ENCODE measurements at places on chromosomes 4 and X.

GRCh38 chr4:20480165-20480947, 219.9 kb upstream of the PACRGL start:
- no peak for DNase-seq

GRCh38 chrX:78748846-78749245, 1.3 kb downstream of the LPAR4 start:
- DNase-seq: no peak

- DNase-seq: no peak
These were observed 53.0 kb upstream of the RPS6KA6 start for GRCh38 chrX:84240848-84241565.

GRCh38 chr4:7781993-7782392, 157.7 kb downstream of the AFAP1 start:
- DNase-seq: no peak

- DNase-seq: no peak
These were observed 117.1 kb downstream of the SPANXA1 start for GRCh38 chrX:141467442-141467841.

DNA sequence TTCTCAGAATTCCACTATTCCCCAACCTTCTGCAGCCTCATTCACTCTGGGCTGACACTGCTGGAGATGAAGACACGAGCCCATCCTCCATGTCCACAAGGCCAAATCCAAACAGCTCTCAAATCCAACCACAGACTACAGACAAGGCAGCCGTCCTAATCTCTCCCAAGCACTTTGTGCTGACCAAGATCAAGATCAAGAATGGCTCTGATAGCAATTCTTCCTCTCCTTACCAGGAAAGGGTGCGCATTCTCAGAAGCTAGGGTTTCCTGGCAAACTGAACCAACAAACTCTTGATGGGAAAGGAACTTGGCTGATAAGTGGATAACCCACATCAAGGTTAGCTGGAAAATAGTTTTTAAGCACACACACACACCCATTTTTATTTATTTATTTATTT, 26.5 kb downstream of the RELL1 start:
- DNase-seq: no peak

All from stimulated activated CD8-positive, alpha-beta memory T cell treated with anti-CD3 and anti-CD28 coated beads, Interleukin-2, amount 100 ng/mL, for 1 hour (primary cell).